ENCODE measurements at places on chromosomes 1 and 21.

DNA sequence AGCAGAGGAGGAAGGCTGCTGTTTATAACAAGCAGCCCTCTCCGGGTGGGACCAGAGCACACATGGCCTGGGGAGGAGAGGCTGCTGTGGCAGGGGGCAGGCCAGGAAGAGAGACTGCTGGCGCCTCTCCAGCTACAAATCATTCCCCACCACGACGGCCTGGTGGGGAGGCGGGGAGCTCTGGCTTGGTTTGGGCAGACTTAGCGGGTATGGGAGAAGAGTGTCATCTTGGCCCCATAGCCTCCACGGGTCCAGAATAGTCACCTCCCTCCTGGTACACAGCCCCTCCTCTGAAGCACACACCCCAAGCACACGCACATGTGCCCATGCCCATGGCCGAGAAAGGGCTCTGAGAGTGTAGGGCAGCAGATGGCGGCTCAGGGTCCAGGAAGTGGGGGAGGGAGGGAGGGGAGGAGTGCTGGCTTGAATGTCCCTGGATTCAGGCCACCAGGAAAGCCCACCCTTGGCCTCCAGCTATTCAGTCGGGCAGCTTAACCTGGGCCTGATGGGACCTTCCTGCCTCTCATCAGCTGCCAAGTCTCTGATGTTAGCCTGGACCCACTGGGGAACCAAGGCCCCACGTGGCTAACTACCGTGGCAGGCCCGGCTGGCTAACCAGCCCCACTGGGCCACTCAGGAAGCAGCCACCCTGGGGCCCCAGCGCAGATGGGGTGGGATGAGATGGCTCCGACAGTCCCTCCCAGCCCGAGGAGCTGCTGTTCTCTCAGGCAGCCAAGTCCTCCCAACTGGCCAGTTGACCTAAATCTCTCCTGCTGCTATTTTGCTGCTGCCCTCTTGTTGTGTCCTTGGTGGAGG, 10.9 kb downstream of the LRP8 start:
- no peak for DNase-seq

GRCh38 chr1:215228193-215228592, 145.7 kb downstream of the KCNK2 start:
- DNase-seq: no peak

- no peak for DNase-seq
These were observed 5.6 kb downstream of the LCK start for GRCh38 chr1:32256473-32257226.

- DNase-seq: no peak
These were observed 413.3 kb upstream of the ADGRL2 start for GRCh38 chr1:81387446-81387845.

GRCh38 chr1:241972703-241973369, 15.3 kb downstream of the BECN2 start:
- peak; percentile 42 for DNase-seq
